CD4-positive, alpha-beta T cell treated with Interleukin-17A for 4 hours (primary cell): ENCODE measurements at places on chromosomes 5 and 9.

- DNase-seq = no peak
Observed at GRCh38 chr5:158915216-158915615, 184.5 kb downstream of the EBF1 start.

- no peak for DNase-seq
Observed at GRCh38 chr5:89471115-89471514, 588.1 kb upstream of the MEF2C start.

DNA sequence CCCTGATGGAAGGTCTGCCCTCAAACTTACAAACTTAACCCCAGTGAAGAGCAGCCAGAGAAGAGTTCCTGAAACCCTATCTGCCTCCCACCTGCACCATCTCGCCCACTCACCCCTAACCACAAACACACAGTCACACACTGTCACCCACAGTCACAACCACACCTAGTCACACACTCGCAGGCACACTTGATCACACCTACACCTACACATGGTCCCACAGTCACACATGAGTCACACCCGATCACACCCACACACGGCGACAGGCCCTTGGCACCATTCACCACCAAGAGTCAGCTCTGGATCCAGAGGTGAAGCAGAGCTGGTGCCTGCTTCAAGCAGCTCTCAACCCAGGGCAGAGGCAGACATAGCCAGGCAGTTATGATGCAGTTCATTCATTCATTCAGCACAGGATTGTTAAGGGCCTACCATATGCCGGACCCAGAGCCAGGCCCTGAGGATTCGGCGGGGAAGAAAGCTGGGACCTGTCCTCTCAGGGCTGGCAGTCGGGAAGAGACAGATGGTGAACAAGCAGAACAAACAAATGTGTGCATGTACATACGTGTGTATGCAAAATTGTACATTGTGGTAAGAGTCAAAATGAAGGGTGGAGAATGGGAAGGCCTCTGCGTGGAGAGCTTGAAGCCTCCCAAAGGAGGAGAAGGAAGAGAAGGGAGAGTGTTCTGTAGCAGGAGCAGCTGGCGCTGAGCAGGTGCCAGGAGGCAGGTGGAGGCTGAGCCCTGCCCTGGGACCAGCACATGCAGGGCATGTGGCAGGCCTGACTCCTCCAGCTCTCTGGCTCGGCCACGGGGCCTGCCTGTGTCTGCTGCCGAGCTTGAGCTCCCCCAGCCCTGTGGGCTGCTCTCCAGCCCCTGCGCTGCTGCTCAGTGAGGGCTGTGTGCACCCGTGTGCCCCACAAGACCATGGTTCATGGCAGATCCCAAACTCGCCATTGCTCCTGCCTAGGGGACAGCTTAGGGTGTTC, 6.4 kb downstream of the TSPAN17 start:
- DNase-seq = peak; percentile 69

DNA sequence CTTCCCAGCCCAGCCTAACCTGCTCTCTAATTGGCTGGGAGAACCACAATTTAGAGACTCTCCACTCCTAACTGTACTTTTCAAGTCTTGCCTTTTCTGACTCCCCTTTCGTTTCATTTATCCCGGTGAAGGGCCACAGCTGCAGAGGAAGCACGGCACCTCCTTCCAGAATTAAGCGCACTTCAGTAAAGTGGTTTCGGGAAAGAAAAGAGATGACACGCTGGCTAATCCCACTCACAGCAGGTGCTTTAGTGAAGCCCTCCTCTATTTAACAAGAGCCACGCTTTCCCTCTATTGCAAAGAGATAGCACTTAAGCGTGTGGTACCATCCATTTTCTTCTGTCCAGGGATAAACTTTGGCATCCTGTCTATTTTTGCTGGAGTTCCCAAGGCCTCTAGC, 4.8 kb downstream of the DNAH5 start:
- DNase-seq = no peak

GRCh38 chr5:79567926-79568549, 44.2 kb upstream of the TENT2 start:
- DNase-seq = no peak

DNA sequence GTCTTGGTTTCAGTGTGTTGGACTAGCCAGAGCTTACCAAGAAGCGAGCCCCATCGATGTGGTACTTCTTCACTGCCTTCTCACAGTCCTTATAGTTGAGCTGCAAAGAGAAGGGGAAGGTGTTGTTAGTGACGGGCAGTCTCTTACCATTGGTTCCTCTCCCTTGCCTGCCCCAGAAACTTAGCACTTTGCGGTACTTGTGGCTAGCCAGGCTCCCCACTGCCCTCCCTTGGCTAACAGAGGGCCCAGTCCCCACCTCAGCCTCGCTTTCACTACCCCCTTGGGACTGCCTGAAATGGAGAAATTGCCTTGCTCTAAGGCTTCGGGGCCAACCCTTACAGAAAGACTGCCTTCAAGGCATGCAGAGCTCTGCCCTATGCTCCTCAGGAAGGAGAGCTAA, 4.3 kb downstream of the LCP2 start:
- peak; percentile 59 for DNase-seq

DNA sequence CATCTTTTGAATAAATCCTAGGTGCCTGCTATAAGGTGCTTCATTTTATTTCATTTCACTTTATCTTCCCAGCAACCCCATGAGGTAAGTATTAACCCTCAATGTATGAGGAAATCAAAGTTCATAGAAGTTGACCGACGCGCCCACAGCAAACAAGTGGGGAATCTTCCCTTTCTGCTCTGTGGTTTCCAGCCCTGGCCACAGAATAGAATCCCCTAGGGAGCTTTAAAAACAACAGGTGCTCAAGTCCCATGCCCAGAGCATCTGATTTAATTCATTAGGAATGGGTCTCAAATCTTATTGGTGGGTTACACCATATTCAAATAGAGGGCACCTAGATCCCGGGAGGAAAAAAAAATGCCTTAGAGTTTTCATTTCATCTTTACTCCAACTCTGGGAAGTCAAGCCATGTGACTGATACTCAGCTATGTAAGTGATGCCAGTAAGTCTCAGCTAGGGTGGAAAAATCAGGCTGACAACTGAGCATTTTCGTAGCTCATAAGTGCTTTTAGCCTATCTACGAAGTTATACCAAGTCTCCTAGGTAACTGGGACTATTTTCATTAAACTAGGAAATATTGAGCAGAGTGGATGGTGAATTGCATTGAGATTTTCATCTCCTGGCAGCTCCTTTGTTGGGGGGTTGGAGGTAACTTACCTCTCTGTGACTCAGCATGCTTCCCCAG, 353.4 kb upstream of the SLC30A5 start:
- no peak for DNase-seq

- no peak for DNase-seq
Observed at GRCh38 chr9:6667633-6668280, 22.2 kb upstream of the GLDC start.

GRCh38 chr5:129171194-129171944, 76.8 kb downstream of the ISOC1 start:
- DNase-seq = no peak

DNA sequence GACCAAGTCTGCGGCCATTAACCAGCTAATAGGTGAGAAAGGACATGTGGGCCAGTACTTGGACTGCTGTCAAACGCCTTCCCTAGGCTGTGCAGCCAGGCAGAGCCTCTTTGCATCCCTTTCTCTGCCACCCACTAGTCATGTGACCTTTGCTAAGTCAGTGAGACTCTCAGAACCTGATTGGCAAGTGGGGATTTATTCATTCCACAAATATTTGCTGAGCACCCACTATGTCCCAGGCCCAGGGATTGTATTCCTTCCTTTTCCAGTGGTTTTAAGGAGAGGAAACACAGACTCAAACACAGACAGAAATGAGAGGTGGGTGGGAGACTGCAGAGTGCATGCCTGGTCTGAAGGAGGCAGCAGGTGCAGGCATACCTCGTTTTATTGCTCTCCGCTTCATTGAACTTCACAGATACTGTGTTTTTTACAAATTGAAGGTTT, 71.6 kb upstream of the GALNT10 start:
- DNase-seq = no peak

- DNase-seq = no peak
Observed at GRCh38 chr5:150137997-150138396, 17.6 kb downstream of the PDGFRB start.
